Kidney tubule cell (primary cell): ENCODE measurements at places on chromosomes 7 and 10.
A peak's percentile ranks its signal among the peaks of the same experiment; 100 is the strongest.

GRCh38 chr10:77899080-77899477 lies 27.5 kb downstream of the DLG5 start:
- peak; percentile 86 for DNase-seq

- DNase-seq: no peak
Measured at GRCh38 chr10:124458473-124458872, 3.1 kb upstream of the LHPP start.

DNA sequence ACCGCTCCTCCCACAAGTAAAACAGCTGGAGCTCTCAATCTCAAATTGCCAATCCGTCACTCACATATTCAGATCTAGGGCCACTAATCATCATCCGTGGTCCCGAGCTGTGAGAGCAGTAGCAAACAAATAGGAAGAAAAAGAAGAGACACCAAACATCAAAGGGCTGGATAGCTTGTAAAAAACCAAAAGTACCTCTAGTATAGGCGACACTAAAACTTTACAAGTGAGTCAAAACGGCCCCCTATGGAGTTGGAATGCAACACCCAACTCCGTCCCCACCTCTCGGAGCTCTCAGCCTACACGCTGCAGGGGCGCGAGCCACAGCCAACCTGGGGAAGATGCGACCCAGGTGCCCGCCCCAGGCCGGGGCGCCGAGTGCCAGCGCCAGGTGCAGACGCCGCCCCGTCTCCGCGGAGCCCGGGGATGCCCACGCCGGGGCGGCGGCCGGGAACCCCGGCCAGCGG lies 581 bp downstream of the FAM3C start:
- DNase-seq: peak; percentile 75

DNA sequence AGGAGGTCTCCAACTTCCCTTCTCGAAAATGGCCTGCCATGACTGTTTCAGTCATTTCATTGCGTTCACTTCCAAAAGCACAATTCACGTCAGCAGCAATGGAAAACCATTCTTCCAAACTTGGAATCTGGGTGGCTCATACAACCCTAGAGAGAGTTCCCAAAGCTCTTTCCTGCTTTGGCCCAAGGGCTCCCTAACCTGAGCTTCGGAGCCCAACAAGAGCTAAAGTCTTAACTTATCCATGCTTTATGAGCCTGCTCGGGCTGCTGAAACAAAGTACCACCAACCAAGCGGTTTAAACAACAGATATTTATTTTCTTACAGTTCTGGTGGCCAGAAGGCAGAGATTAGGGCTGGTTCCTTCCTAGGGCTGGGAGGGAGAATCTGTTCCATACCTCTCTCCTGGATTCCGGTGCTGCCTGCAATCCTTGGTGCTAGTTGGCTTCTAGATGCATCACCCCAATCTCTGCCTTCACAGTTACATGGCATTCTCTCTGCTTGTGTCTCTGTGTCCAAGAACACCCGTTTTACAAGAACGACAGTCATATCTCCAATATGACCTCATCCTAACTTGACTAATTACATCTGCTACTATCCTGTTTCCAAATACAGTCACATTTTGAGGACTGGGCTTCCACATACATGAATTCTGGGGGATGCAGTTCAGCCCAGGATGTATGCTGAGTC lies 33.5 kb downstream of the CAMK2B start:
- no peak for DNase-seq

- no peak for DNase-seq
Measured at GRCh38 chr10:556971-557637, 132.4 kb downstream of the DIP2C start.

GRCh38 chr7:120184866-120185265 lies 88.1 kb upstream of the KCND2 start:
- no peak for DNase-seq

- DNase-seq: no peak
Measured at GRCh38 chr10:3274414-3274813, 101.8 kb upstream of the PITRM1 start.

DNA sequence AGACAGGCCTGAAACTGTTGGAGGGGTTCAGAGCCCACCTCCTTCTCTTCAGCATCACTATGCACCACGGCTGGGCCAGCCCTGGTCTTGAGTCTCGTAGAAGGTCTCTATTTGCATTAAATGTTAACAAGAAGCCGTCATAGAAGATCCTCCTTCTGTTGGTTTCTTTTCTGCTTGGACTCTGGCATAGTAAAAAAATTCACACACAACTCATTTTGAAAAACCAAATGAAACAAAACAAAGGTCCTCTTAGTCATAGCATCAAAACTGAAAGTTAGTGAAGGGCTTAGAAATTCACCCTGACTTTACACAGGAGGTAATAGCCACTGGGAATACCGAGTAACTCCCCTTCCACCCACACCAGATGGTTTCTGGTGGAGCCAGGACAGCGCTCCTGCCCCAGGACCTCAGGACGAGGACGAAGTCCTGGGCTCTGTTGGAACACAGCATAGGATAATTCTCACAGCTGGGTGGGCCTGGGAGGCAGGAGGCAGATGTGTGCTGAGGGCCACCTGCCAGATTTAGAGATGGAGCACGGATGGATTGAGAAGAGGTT lies 248.4 kb upstream of the KLF6 start:
- no peak for DNase-seq

DNA sequence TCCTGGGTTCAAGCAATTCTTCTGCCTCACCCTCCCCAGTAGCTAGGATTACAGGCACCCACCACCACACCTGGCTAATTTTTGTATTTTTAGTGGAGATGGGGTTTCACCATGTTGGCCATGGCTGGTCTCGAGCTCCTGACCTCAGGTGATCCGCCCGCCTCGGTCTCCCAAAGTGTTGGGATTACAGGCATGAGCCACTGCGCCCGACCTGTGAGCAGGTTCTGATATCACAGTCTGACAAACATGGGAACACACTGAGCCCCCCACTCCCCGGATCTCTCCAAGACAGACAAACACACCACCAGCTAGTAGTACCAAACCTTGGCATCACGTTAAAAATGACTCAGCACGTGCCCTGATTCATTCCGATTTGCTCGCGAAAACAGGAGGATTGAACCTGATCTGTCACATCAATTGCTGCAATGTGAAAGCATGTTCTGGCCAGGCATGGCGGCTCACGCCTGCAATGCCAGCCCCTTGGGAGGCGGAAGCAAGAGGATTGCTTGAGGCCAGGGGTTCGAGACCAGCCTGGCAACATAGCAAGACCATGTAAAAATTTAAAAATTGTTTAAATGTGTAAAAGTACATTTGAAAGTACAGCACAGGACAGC lies 106.5 kb downstream of the SMURF1 start:
- DNase-seq: no peak

GRCh38 chr10:83965473-83965872 lies 173.8 kb upstream of the GHITM start:
- no peak for DNase-seq

GRCh38 chr7:54145716-54146115 lies 396.5 kb upstream of the VSTM2A start:
- no peak for DNase-seq

GRCh38 chr10:78852466-78853240 lies 216.1 kb upstream of the ZMIZ1 start:
- peak; percentile 9 for DNase-seq

GRCh38 chr10:118332948-118333710 lies 9.0 kb downstream of the FAM204A start:
- DNase-seq: peak; percentile 46

DNA sequence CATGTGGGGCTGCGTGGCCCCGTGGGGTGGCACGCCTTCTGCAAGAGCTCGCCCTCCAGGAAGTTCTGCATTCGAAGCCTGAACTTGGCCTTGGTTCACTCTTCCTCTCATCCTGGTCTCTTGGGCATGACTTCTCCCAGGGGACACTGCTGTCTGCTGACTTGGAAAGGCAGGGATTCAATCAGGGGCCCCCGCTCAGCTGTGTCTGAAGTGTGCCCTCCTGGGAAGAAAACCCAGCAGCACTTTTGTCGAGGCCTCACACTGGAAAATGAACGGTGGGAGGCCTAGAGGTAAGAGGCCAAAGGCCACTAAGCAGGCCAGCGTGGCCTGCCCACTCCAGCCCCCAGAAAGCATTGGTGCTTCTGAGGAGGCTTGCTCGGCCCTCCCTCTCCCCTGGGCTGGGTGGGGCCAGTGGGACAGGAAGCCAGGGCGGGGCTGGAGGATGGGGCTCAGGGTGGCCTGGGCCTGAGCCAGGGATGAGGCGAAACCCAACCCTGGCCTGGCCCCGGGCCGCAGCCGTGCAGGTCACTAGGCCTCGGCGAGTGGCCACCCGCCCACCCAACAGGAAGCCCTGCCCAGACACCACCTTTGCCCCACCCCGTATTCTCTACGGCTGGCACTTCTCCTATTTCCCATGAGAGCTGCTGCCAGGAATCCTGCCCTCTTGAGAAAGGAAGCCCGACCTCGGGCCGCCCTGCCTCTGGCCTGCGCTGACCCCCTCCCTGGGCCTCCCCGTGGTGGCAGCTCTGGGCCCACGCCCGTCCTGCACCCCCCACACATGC lies 81.1 kb downstream of the ZMIZ1 start:
- DNase-seq: peak; percentile 93

GRCh38 chr7:103795107-103795506 lies 194.4 kb downstream of the RELN start:
- no peak for DNase-seq

GRCh38 chr7:152512706-152513105 lies 76.9 kb upstream of the KMT2C start:
- DNase-seq: peak; percentile 32

DNA sequence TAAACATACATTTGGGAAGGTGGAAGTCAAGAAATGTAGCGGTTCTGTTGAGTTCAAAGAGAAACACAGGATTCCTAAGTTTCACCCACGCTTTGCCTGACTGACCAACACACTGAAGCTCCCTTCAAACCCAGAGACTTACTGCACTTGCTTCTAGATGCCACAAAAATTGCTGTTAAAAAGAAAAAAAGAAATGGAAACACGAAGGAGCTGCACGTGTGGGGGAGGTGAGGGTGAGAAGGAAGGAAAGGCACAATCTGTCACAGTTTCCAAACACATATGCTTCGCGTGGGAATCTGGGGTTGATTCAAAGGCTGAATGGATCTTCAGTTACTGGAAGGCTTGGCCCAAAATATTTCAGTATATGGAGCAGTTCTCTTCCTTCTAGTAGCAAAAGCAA lies 495.6 kb downstream of the DNAJB6 start:
- no peak for DNase-seq

GRCh38 chr10:81532403-81532802 lies 342.6 kb upstream of the NRG3 start:
- no peak for DNase-seq

DNA sequence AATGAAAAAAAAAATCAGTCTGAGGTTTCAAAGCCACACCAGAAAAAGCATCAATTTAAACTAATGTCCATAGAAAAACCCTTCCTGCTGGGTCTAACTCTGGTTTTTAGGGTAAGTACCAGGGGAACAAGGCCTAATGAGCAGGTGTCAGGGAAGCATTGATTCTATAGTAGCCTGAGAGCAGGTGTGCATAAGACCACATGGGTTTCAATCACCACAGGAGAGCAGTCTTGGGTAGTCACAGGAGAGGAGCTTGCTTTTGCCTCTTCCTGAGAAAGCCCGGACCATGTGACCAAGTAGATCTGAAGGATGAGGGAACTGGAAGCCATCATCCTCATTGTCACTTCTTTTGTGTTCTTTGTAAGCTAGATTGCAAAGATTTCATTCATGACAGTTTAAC lies 66.3 kb upstream of the AGK start:
- DNase-seq: no peak

DNA sequence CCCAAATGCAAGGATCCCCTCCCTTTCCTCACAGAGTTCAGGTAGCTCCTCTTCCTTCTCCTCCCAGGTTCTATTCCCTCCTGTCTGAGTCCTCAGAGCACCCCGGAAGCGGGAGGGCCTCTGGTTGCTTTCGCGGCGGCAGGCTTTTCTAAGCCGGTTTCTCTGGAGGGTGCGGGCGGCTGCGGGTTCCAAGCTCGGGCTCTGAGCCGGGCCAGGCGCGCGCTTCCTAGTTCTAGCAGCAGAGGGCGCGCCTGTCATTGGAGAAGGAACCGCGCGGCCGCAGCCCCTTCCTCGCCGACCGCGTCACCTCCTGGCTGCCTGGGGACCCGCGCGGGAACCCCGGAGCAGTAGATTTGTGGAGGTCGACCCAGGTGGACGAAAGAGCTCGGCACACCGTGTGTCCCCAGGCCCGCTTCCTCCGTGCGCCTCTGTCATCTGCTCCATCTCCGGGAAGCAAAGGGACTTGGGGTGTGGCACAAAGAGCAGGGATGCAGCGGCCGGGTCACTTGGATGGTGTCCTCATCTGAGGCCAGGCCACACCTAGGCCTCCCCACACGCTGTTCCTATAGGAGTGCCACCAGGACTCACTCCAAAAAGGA lies 389.0 kb upstream of the PODXL start:
- peak; percentile 47 for DNase-seq

GRCh38 chr7:10724449-10724848 lies 249.2 kb upstream of the PHF14 start:
- DNase-seq: no peak

DNA sequence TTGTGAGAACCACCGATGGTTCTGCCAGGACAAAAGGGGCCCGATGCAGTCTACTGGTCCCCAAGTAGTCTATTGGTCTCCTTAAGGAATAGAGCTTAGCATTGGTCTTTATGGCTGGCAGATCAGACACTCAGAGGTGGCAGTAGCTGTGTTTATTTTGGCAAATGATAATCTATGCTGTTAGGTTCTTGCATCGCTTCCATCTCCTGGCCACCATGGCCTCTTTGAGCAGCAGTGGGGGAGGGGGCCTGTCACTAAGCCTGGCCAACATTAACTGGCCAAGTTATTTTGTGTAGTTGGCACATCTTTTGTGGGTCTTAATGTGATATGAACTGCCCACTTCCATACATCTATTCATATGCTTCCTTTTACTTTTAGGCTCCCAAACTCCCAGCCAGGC lies 4.5 kb upstream of the ZC3HAV1 start:
- no peak for DNase-seq

- peak; percentile 96 for DNase-seq
Measured at GRCh38 chr7:80883154-80884025, 35.5 kb downstream of the SEMA3C start.

DNA sequence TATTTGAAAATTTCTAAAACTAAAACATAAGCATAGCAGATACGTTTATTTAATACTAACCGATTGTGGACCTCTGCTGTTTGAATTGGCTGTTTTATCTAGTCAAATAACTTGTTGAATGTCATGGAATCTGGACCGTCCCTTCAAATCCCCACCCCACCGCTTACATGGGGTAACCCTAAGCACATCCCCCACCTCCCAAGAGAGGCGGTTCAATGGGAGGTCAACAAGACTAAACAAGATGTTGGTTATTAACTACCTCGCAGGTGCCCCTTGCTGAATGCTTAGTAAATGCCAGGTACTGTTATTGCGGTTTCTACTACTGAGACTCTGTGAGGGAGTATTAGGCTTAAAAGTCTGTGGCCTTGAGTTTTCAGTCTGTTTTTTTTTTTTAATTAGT lies 70.9 kb downstream of the DAGLB start:
- peak; percentile 70 for DNase-seq

GRCh38 chr7:84617265-84618030 lies 422.9 kb upstream of the SEMA3A start:
- DNase-seq: no peak

GRCh38 chr7:128833148-128833945 lies 3.1 kb downstream of the FLNC start:
- DNase-seq: peak; percentile 42

- peak; percentile 59 for DNase-seq
Measured at GRCh38 chr7:27129729-27130539, 623 bp downstream of the HOXA4 start.

- peak; percentile 6 for DNase-seq
Measured at GRCh38 chr7:128860158-128861073, 2.2 kb upstream of the ATP6V1F start.

- peak; percentile 64 for DNase-seq
Measured at GRCh38 chr7:108461840-108462239, 5.6 kb upstream of the NRCAM start.
